ENCODE measurements at places on chromosomes 3 and 15. TPM values are rescaled to one million over a fixed set of nuclear protein-coding genes. Genes with fewer than 3 reads are reported as not detected.

The HRG gene
- polyA plus RNA-seq, result not detected

The TMCO5A gene
- not detected for polyA plus RNA-seq

The DNASE1L3 gene
- polyA plus RNA-seq, result not detected

The UROC1 gene
- polyA plus RNA-seq, result not detected

The MAP1A gene
- polyA plus RNA-seq, result 5.3 TPM

The ITGA11 gene
- polyA plus RNA-seq, result 0.52 TPM
